Cortex of kidney (tissue), 1 donor: ENCODE measurements at places on chromosomes 16 and 17.

DNA sequence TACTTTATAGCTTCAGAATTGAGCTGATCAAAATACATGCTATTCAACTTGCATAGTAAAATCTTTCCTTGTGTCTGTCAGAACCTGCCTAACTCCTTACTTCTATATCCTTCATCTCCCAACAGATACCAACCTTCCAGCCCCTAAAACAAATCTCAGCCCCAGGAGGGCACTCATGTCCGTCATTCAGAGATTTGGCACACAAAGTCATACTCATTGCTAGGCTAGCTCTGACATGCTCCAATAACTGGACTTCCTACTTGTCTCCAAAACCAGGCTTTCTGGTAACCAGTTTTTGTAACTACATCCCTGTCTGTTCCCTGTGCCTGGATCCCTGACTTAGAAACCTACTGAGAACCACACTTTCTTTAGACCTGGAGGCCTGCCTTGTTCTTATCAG lies 37.5 kb upstream of the DHX40 start:
- no peak for DNase-seq

DNA sequence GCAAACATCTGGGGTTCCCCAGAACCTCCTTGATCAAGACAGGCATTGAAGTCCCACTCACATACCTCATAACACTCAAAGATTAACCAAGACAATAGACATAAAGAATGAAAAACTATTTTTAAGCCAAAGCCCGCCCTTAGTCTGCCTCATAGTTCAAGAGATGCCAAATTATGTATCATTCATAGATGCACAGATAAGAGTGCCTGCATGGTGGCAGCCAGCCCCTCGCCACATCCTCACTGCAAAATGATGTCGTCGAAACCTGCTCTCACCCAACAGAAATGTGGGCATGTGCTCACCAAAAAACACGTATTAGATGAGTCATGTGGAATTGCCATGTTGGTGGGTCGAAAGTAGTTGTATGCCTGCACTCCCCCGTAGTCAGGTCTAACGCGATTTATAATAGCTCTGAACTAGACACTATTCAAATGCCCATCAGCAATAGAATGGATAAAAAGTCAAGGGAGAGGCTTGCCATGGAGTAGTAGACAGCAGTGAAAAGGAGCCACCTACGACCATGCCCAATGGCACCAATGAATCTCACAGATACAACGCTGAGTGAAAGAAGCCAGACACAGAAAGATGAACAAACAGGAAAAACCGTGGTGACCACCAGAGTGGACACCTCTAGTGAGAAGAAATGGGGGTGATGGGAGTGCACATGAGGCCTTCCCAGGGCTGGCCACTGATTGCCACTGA lies 64.8 kb downstream of the C16orf95 start:
- DNase-seq, result no peak

DNA sequence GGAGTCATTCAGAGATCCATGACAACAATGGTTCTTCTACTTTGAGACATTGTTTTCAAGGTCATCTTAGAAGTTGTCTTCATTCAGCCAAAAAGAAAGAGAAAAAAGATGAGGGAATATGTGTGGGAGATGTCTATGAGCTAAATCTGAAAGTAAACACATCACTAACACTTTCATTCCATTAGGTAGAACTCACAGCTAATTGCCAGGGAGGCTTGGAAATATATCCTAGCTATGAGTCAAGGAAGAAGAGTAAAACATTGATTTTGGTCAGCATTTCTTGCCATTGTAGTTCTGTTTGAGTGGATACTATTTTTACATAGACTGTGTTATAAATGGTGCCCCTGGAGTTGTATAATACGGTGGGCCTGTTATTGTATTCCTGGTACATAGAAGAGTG lies 316.4 kb upstream of the MYOCD start:
- DNase-seq, result no peak

DNA sequence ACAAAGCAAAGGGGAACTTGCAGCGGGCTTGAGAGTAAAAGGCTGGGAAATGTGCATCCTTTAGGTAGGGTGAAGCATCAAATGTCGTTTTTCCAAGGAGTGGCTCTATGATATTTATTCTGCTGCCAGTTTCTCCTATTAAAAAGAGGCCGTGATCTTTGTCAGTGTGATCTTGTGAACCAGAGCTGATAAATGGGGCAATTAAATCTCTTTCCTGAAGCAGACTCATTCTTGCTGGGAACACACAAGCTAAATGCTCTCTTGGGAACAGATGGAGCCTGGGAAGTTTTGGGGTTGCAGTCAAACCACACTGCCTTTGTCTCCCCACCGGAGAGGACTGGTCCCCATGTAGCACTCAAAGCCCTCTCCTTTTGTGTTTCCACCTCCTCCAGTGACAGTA lies 408.9 kb downstream of the GRIN2A start:
- no peak for DNase-seq

- DNase-seq, result no peak
These were observed 60.1 kb downstream of the TEX14 start for GRCh38 chr17:58631523-58632323.

DNA sequence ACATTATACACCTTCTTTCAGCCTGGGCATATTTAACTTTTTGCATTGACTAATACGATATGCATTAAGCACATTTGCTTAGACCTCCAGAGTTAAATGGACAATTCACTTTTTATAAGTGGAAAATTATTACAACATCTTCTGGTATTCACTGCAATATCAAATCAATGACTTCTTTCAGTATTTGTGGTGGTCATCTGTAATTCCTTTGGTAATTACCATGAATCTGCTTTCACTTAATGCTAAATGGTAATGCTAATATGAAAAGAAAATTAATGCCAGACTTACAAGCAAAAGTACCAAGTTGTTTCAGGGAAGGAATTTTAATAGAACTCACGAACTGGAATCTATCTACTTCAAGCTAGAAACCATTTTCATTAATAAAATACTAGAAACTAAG lies 6.4 kb downstream of the GPATCH8 start:
- no peak for DNase-seq

DNA sequence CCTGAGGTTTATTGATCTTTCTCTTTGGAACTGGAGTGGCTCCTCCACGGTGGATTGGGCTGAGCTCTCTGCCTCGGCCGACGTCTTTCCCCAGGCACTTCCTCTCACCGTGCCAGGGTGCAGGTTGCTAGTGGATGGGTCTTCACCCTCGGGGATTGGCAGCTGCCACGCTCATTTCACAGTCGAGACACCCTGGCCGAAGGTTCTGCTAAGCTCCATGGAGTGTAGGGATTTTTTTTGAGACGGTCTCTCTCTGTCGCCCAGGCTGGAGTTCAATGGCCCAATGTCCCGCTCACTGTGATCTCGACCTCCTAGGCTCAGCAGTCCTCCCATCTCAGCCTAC lies 280.8 kb downstream of the SEC14L1 start:
- DNase-seq, result no peak

GRCh38 chr17:6679241-6679640 lies 27.7 kb downstream of the C17orf100 start:
- no peak for DNase-seq

GRCh38 chr17:2084036-2084765 lies 29.3 kb downstream of the HIC1 start:
- no peak for DNase-seq

DNA sequence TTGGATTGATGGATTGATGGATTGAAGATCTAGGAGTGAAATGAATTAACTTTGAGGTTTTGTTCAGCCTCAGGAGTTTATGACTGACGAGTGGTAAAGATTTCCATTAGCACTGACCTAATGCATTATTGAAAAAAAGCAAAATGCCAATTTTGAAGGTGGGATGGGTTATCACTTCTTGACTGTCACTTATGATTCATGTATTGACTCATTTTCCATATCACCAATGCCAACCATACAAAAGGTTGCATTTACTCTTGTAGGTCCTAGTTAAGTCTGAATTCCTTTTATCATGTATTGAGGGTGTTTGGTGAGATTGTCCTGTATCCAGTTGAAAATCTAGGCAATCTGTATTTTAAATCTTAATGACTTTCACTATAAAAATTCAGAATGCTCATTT lies 57.6 kb downstream of the KNOP1 start:
- DNase-seq, result no peak

DNA sequence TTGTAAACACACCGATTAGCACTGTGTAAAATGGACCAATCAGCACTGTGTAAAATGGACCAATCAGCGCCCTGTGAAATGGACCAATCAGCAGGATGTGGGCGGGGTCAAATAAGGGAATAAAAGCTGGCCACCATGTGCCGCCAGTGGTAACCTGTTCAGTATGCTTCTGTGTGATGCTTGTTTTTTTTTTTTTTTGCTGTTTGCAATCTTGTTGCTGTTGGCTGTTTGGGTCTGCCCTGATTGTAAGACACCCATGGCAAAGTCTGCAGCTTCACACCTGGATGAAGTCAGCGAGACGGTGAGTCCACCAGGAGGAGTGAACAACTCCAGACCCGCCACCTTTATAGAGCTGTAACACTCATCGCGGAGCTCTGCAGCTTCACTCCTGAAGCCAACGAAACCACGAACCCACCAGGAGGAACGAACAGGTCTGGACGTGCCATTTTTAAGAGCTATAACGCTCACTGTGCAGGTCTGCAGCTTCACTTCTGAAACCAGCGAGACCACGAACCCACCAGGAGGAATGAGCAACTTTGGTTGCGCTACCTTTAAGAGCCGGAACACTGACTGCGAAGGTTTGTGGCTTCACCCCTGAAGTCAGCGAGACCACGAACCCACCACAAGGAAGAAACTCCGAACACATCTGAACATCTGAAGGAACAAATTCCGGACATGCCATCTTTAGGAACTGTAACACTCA lies 85.0 kb upstream of the MED9 start:
- DNase-seq, result no peak

DNA sequence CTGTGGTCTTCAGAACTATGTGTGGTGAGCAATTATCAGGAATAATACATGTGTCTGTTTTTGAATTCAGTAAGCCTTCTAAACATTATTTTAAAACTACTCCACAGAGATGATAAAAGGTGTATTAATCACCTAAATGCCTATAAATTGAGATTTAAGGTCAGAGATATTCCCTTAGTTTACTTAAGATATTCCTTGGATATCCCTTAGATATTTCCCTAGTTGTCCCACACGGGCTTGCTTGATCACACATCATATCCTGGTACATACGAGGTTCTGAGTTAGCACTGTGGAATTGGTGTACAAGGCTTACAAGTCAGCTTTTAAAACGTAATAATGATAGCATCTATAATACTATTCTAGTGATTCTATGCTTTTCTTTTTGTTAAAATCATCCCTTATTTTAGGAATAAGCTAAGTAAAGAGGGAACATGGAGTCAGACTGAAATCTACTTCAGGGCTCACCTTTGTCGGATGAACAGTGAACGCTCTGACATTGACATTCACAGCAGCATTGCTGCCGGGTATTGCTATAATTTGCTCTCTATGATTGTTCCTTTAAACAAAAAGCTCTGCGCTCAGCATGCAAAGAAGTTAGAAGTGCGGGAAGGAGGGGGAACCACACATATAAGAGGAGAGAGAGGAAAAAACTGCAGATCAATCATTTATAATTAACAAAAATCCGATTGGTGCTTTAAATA lies 136.5 kb downstream of the SKAP1 start:
- DNase-seq, result no peak

DNA sequence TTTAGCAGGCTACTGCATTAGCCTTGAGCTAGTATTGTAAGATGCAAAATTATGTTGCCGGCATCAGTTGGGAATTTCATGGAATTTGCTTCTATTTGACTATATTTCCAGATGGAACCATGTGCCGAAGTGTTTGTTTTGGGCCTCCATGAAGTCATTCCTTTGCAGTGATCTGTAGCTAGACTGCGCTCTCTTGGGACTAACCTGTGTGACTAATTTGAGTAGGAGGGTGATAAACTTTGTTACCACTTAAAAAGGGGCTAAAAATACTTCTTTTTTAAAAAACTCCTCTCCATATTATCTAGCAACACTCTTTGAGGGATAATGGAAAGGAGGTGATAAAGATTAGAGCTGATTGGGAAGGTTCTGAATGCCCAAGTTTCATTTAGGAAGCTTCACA lies 166.8 kb upstream of the TBX2 start:
- no peak for DNase-seq

- no peak for DNase-seq
These were observed 22.9 kb downstream of the CMTM4 start for GRCh38 chr16:66673691-66674090.

GRCh38 chr17:8056232-8056975 lies 17.5 kb downstream of the ALOX15B start:
- no peak for DNase-seq

DNA sequence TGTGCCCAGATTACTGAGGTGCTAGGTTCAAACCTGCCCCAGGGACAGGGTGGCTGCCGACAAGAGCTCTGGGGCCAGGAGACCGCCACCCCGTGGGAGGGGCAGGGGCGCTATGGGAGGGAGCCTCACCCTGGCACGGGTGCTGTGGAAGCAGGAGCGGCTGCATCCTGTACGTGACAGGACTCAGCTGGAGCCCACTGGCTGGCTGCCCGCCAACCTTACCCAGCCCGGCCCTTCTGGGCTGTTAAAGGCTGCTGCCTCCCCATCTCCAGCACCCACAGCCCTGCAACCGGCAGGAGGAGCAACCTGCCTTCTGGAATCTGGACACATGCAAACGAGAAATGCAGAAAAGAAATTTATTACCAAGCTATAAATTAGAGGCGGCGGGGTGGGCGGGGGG lies 11.2 kb downstream of the PAM16 start:
- DNase-seq, result no peak

DNA sequence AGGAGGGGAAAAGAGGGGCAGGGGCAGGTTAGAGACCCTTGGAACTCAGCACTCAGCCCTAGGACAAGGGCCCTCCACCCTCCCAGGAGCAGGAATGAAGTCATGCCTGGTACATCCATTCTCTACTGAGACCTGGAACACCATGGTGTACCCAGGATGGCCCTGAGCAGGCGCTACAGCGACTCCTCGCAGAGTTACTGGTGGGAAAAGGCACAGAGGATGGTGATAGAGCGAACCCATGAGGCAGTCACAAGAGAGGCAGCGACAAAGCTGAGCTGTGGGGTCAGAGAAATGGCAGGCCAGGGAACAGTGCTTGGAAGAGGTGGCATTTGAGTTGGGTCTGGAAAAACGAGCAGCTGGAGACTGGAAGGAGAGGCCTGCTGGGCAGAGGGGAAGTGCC lies 37.5 kb downstream of the SRCIN1 start:
- DNase-seq, result no peak

DNA sequence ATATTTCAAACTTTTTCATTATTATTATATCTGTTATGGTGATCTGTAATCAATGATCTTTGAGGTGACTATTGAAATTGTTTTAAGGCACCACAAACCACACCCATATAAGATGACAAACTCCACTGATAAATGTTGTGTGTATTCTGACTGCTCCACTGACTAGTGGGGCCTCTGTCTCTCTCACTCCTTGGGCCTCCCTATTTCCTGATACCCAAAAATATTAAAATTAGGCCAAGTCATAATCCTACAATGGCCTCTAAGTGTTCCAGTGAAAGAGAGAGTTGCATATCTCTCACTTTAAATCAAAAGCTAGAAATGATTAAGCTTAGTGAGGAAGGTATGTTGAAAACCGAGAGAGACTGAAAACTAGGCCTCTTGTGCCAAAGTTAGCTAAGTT lies 23.4 kb downstream of the CYLD start:
- no peak for DNase-seq

- DNase-seq, result no peak
These were observed 8.8 kb downstream of the SREBF1 start for GRCh38 chr17:17827826-17828621.
